Mesangial cell (primary cell): ENCODE measurements at places on chromosomes 3 and 15. TPM values are rescaled to one million over a fixed set of nuclear protein-coding genes. Genes with fewer than 3 reads are reported as not detected.

The RAD51 gene
- 3.7 and 12.7 TPM in 2 replicates for total RNA-seq

The GOLGA6B gene
- total RNA-seq, result not detected in 2 replicates

The DOCK3 gene
- 0.13 and 0.16 TPM in 2 replicates for total RNA-seq

The MUSTN1 gene
- not detected in 2 replicates for total RNA-seq

The CACNA2D2 gene
- 0.16 and 1.1 TPM in 2 replicates for total RNA-seq

The NOX5 gene
- total RNA-seq, result 0.16 and 1.1 TPM in 2 replicates

The INSYN1 gene
- total RNA-seq, result 0.81 and 3.8 TPM in 2 replicates

The PIGBOS1 gene
- total RNA-seq, result 8.7 and 11.2 TPM in 2 replicates

The HIGD2B gene
- total RNA-seq, result 0.13 TPM in 1 of 2 replicates, not detected in the other

The XPC gene
- 13.9 and 33.8 TPM in 2 replicates for total RNA-seq

The SLC22A14 gene
- 0.16 and 0.25 TPM in 2 replicates for total RNA-seq

The MYZAP gene
- under 0.01 and 0.81 TPM in 2 replicates for total RNA-seq

The GXYLT2 gene
- 17.6 and 51.1 TPM in 2 replicates for total RNA-seq

The SNAPC5 gene
- 22.3 and 22.8 TPM in 2 replicates for total RNA-seq

The BCL2A1 gene
- not detected in 2 replicates for total RNA-seq

The PCSK6 gene
- total RNA-seq, result 0.13 and 0.81 TPM in 2 replicates

The CLSTN2 gene
- 7.0 and 92.3 TPM in 2 replicates for total RNA-seq

The RBP2 gene
- total RNA-seq, result not detected in 2 replicates
